ENCODE measurements at places on chromosomes 3 and 15.

- DNase-seq: no peak
Observed at GRCh38 chr3:18295171-18295920, 129.8 kb downstream of the SATB1 start.

DNA sequence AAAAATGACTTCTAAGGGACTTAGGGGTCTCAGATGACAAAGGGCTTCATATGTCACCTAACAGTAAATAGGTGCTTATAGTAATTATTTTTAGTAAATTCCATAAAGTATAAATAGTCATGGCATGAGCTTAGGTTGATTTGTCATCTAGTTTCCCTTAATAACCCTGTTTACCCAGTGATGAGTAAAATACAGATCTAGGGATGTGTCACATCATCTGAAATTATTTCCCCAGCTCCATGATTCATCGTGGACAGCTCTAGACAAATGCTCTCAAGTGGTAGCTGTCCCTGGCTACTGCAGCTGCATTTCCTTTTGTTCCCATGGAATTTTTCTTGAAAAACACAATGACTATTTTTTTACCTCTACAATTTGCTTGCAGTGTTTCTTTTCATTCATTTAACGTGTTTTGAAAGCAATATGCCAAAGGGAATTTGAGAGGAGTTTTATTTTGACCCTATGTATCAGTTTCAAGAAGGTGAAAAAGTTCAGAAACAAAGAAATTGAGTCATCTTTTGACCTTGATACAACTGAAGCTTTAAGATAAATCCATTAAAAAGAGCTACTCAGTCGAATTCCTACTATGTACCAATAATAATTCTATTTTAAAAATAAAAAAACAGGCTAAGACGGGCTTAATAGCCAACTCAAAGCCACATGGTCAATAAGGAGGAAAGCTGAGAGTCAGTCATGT is 241.6 kb downstream of the KCNMB2 start:
- DNase-seq: no peak

- no peak for DNase-seq
Observed at GRCh38 chr3:197953325-197953724, 3.3 kb downstream of the RPL35A start.

DNA sequence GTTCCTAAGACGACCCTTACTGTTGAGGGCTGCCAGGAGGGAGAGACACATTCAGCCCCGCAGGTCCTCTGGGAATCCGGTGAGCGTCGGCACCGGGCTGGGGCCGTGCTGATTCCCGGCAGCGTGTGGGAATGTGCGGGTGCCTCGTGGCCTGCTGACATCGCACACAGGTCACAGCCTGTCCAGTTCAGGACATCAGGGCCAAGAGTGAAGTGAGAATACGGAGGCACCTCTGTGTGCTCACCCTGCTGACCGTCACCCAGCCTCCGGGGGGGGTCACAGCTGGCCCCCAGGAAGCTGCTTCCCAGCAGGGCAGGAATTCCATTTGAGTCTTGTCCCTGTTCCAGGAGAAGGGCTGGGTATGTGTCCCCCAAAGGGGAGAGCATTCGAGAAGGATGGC is 53.6 kb downstream of the PGPEP1L start:
- no peak for DNase-seq
